ENCODE measurements at places on chromosomes 12 and 14.
A peak's percentile ranks its signal among the peaks of the same experiment; 100 is the strongest.

- DNase-seq, result no peak
These were observed 957.1 kb downstream of the DIO2 start for GRCh38 chr14:79254069-79254775.

- DNase-seq, result peak; percentile 78
These were observed 82.2 kb downstream of the PPP2R5C start for GRCh38 chr14:101843665-101844064.

DNA sequence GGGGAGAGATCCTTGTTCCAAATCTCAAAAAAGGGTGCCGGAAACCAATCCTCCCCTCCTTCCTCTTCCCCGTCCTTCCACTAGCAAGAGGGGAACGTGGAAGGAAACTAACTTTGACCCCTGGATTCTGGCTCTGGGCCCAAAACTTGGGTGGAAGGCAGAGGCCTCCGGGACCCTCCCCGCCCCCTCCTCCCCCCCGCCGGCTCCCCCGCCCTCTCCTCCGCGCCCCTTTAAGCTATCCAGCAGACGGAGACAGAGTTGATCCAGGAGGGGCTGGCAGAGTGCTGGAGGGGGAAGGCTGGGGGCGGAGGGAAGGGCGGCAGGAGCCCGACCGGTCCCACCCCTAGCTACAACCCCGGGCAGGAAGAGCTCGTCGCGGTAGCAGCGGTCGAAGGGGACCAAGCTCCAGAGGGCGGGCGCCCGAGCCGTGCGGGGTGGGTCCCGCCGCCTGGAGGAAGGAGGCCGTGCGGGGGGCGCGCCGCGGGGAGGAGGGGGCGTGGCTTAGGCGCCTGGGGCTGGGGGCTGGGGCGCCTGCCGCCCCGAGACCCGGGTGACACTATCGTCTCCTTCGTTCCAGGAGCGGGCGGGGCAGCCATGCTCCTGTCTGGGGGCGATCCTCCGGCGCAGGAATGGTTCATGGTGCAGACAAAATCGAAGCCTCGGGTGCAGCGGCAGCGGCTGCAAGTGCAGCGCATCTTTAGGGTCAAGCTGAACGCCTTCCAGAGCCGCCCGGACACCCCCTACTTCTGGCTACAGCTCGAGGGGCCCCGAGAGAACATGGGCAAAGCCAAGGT is at the start of gene NYNRIN:
Gene NYNRIN, plus strand, starts transcription at position 351 of the 794 bp plus-strand sequence. Its CDS starts 244 bp downstream, at position 595.
- DNase-seq, result no peak

GRCh38 chr12:109637348-109637747 is 63.8 kb downstream of the MVK start:
- DNase-seq, result no peak

- peak; percentile 55 for DNase-seq
These were observed at the start of gene DPY19L2 for GRCh38 chr12:63668028-63668799. DPY19L2 (minus strand) TSS chr12:63668493; CDS start chr12:63668393, 100 bp downstream.

- DNase-seq, result no peak
These were observed 106.2 kb upstream of the RPH3A start for GRCh38 chr12:112685321-112685720.

DNA sequence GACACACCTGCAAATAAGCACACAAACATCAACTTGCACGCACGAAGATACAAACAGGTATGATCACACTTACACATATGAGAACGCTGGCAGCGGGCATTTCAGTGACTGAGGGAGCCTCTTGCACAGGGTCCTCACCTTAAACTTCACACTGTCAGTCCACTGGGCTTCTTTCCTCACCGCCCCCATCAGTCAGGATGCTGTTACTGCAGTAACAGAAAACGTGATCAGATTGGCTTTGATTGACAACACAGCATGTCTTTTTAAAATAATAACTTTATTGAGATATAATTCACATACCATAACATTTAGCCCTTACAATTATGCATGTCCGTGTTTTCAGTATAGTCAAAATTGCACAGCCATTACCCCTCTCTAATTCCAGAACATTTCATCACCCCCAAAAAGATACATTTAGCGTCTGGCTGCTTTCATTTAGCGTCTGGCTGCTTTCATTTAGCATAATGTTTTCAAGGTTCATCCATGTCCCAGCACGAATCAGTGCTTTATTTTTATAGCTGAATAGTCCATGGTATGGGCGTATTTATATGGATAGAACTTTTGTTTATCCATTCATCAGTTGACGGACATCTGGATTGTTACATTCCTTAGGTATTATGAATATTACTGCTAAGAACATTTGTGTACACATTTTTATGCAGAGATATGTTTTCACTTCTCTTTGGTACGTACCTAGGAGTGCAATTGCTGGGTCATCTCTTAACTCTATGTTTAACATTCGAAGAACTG is 8.4 kb downstream of the CCDC197 start:
- DNase-seq, result peak; percentile 25

- DNase-seq, result no peak
These were observed 80.0 kb upstream of the PTPRQ start for GRCh38 chr12:80364056-80364455.

All from activated CD4-positive, alpha-beta T cell treated with anti-CD3 and anti-CD28 coated beads, Interleukin-2, Interleukin-4, amounts not matched to agents 100 ng/mL and 50 ng/mL, durations not matched to agents 16 hours and 8 hours (primary cell).